ENCODE measurements at places on chromosomes 4 and X.

GRCh38 chr4:108574402-108574801, 46.0 kb upstream of the RPL34 start:
- no peak overlapping the region for H3K27ac ChIP-seq
- no peaks in the 10 kb centered on the region for H3K27me3 ChIP-seq
- no peak overlapping the region for H3K4me3 ChIP-seq
- no peak for DNase-seq
- peaks cover 31% of the 10 kb centered on the region for H3K4me1 ChIP-seq

DNA sequence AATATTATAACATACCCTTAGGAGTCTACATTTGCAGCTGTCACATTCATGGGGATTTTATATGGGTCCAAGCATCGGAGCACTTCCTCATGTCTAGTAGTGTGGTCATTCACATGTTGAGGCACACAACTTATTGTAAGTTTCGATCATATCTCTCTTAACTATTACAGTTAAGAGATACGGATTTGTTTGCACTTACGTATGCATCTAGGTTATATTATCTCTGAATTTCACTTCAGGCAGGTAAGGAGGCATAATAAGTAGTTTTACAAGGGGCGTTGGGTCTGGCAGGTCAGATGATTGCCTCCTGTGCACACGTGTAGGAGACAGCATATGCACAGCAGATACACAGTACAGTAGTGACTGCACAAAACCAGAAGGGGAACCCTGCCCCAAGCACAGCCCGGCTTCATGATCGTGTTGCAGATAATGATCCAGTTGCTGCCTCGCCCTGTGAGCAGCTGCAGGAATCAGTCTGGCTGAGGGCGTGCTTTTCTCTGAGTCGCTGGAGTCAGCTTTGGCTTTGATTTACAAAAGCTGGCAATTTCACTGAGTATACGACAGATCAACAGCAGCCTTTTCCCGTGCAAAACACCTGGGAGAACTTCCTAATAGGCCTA, 302.9 kb upstream of the GATB start:
- H3K4me1 ChIP-seq, result peaks cover 36% of the 10 kb centered on the region
- H3K4me3 ChIP-seq, result no peak overlapping the region
- no peak for DNase-seq
- H3K27me3 ChIP-seq, result no peaks in the 10 kb centered on the region
- no peaks in the 10 kb centered on the region for H3K36me3 ChIP-seq

- H3K36me3 ChIP-seq, result no peaks in the 10 kb centered on the region
- H3K27ac ChIP-seq, result peak overlapping the region; percentile 64
- DNase-seq, result no peak
- no peaks in the 10 kb centered on the region for H3K27me3 ChIP-seq
- peaks cover 53% of the 10 kb centered on the region for H3K4me1 ChIP-seq
- no peak overlapping the region for H3K4me3 ChIP-seq
These were observed 134.7 kb downstream of the KLF8 start for GRCh38 chrX:56366901-56367300.

DNA sequence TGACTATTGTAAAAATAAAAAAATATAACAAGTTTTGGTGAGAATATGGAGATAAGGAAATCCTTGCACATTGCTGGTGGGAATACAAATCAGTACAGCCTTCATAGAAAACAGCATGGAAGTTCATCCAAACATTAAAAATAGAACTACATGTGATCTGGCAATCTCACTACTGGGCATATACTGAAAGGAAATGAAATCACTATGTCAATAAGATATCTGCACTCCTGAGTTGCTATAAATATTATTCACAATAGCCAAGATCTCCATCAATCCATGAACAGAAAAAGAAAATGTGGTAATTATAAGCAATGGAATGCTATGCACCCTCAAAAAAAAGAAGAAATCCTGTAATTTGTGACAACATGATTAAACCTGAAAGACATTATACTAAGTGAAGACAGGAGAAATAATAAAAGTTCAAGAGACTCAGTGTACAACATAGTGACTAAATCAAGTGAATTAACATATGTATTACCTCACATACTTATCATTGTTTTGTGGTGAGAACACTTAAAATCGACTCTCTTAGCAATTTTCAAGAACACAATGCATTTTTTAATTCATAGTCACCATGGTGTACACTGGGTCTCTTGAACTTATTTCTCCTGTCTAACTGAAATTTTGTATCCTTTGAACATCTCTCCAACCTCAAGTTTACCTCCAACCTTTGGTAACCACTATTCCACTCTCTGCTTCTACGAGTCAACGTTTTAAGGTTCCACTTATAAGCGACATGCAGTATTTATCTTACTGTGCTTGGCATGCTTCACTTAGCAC, 1703.7 kb upstream of the AGA start:
- H3K36me3 ChIP-seq, result no peaks in the 10 kb centered on the region
- H3K4me1 ChIP-seq, result no peaks in the 10 kb centered on the region
- H3K4me3 ChIP-seq, result no peak overlapping the region
- H3K27ac ChIP-seq, result no peak overlapping the region

DNA sequence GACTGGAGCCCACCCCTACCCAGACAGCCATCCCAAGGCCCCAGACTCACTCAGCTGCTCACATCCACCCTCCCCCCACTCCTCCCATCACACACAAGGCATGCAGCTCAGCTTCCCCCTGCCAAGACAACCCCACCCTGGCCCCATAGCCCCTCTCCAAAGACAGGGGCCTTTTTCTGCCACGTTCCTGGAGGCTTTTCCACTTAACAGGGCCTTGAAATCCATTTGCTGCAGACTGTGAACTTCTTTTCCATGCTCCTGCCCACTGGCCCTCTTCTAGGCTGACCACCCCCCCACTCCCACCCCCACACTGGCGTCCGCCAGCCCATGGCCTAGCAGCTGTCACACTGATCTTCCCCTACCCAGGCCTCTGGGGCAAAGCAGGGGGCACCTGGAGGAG, 76.0 kb downstream of the PJA1 start:
- H3K27ac ChIP-seq, result no peak overlapping the region
- H3K4me3 ChIP-seq, result no peak overlapping the region
- H3K4me1 ChIP-seq, result no peaks in the 10 kb centered on the region
- DNase-seq, result no peak

GRCh38 chr4:143405075-143405730, 68.5 kb downstream of the GAB1 start:
- H3K27me3 ChIP-seq, result peaks cover 4% of the 10 kb centered on the region
- H3K4me3 ChIP-seq, result peak overlapping the region; percentile 35
- no peak overlapping the region for H3K27ac ChIP-seq
- H3K4me1 ChIP-seq, result peaks cover 11% of the 10 kb centered on the region
- no peak for DNase-seq
- no peaks in the 10 kb centered on the region for H3K36me3 ChIP-seq

- H3K4me3 ChIP-seq, result no peak overlapping the region
- no peaks in the 10 kb centered on the region for H3K27me3 ChIP-seq
- no peaks in the 10 kb centered on the region for H3K4me1 ChIP-seq
- DNase-seq, result no peak
These were observed 50.4 kb upstream of the KLHL8 start for GRCh38 chr4:87270825-87271224.

GRCh38 chrX:22136711-22137110, 104.6 kb downstream of the PHEX start:
- no peak for DNase-seq
- no peaks in the 10 kb centered on the region for H3K4me1 ChIP-seq
- H3K27ac ChIP-seq, result no peak overlapping the region
- no peak overlapping the region for H3K4me3 ChIP-seq
- no peaks in the 10 kb centered on the region for H3K36me3 ChIP-seq
- H3K27me3 ChIP-seq, result no peaks in the 10 kb centered on the region

GRCh38 chr4:137960371-137961050, 281.6 kb downstream of the SLC7A11 start:
- no peaks in the 10 kb centered on the region for H3K36me3 ChIP-seq
- H3K4me3 ChIP-seq, result no peak overlapping the region
- no peaks in the 10 kb centered on the region for H3K4me1 ChIP-seq
- no peaks in the 10 kb centered on the region for H3K27me3 ChIP-seq

DNA sequence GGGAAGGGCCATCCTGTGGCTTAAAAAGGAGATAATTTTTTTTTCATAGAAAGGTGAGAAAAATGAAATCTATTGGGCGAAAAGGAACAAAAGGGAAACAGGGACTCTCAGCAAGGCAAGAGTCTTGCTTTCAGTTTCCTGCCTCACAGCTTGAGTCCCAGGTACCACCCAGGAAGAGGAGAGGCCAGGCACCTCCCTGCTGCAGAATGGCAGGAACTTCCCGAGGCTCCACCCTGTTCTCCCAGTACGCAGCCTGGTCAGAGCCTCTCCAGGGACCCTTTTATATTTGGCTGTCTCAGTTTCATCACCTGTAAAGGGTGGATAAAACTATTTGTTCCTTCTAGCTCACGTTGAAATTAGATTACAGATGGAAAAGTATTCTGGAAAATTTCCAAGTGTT, 33.8 kb downstream of the UCHL1 start:
- H3K4me3 ChIP-seq, result no peak overlapping the region
- no peaks in the 10 kb centered on the region for H3K36me3 ChIP-seq
- H3K27me3 ChIP-seq, result peaks cover 4% of the 10 kb centered on the region
- H3K4me1 ChIP-seq, result no peaks in the 10 kb centered on the region
- DNase-seq, result no peak

GRCh38 chr4:158991534-158992155, 111.2 kb upstream of the RAPGEF2 start:
- peaks cover 2% of the 10 kb centered on the region for H3K27me3 ChIP-seq
- H3K36me3 ChIP-seq, result no peaks in the 10 kb centered on the region
- H3K4me1 ChIP-seq, result no peaks in the 10 kb centered on the region
- peak overlapping the region; percentile 2 for H3K27ac ChIP-seq
- no peak overlapping the region for H3K4me3 ChIP-seq

DNA sequence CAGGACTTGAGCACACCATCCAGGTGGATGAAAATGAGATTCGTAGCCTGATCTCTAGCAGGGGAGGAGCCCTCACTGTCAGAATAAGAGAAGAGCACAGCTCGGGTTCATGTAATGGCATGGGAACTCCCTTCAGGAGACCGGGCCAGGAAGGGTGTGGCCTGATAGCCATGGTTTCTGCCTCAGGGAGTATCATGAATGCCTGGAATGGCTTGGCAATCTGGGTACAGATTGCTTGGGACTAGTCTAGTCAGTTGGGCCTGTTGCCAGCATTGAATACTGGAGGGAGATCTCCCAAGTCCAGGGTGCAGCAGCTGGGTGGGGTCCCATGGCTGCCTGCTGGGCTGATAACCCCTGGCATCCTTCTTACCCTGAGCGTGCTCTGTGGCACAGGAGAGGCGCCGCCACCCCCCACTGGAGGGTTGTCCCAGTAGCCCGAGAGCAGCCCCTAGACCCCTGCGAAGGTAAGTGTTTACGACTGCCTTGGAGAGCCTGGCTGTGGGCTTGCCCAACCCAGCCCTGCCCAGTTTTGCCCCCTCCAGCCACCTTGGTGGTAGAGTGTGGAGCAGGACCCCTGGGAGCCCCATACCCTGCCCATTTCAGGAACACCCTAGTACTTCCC, 298.8 kb downstream of the TEX13A start:
- no peaks in the 10 kb centered on the region for H3K4me1 ChIP-seq
- DNase-seq, result no peak

GRCh38 chrX:118117741-118118140, 1.1 kb upstream of the KLHL13 start:
- H3K4me3 ChIP-seq, result peak overlapping the region; percentile 75
- H3K36me3 ChIP-seq, result no peaks in the 10 kb centered on the region
- no peak for DNase-seq
- H3K27me3 ChIP-seq, result peaks cover 5% of the 10 kb centered on the region

DNA sequence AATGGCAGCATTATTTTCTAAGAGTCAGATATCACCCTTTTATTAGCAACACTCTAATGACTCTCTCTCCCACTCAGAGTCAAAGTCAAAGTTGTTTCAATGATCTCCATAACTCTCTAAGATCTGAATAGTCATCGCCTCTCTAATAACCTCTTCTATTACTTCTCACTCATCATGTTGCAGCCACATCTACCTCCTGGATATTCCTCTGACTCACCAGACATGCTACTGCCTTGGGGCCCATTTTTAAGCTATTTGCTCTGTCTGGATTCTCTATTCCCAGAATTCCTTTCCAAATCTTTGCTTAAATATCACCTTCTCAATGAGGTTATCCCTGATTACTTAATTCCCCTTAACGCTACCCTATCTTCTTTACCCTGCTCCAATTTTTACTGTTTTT, 391.8 kb upstream of the MAGEB16 start:
- no peak overlapping the region for H3K27ac ChIP-seq
- no peaks in the 10 kb centered on the region for H3K4me1 ChIP-seq
- no peaks in the 10 kb centered on the region for H3K27me3 ChIP-seq
- no peak overlapping the region for H3K4me3 ChIP-seq
- DNase-seq, result no peak

GRCh38 chr4:139508581-139509237, 47.3 kb downstream of the SETD7 start:
- no peaks in the 10 kb centered on the region for H3K4me1 ChIP-seq
- no peak overlapping the region for H3K4me3 ChIP-seq
- DNase-seq, result no peak
- no peaks in the 10 kb centered on the region for H3K36me3 ChIP-seq
- no peaks in the 10 kb centered on the region for H3K27me3 ChIP-seq
